ENCODE measurements at places on chromosomes 2 and 18.

- no peak for DNase-seq
Measured at GRCh38 chr2:222034058-222034457, 264.7 kb downstream of the PAX3 start.

- no peak for DNase-seq
Measured at GRCh38 chr18:48926420-48926857, 24.3 kb downstream of the SMAD7 start.

DNA sequence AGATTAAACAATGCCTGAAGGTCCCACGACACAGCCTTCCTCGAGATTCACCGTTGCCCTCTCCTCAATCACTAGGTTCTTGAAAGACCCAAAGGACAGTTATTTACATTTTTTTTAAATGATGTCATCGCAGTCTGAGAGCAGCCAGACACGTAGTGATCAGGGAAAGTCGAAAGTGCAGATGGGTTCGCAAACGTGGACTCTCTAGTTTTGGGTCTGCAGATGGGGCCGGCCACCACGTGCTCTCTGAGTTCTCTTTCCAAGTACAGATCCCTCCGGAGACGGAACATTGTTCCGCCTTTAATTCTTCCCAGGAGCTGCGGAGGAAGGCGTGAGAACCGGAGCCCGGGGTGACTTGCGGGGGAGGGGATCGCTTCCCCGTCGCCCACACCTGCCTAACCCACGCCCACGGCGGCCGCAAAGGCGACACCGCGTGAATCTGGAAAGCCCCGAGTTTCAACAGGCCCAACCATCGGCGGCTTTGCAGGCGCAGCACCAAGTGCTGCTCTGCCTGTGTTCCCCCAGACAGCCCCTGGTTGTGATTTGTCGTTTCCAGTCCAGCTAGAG lies 54.3 kb downstream of the PKDCC start:
- no peak for DNase-seq

- DNase-seq = no peak
Measured at GRCh38 chr2:10432311-10433181, 15.6 kb downstream of the ODC1 start.

- DNase-seq = no peak
Measured at GRCh38 chr2:140436936-140437335, 1656.7 kb upstream of the NXPH2 start.

DNA sequence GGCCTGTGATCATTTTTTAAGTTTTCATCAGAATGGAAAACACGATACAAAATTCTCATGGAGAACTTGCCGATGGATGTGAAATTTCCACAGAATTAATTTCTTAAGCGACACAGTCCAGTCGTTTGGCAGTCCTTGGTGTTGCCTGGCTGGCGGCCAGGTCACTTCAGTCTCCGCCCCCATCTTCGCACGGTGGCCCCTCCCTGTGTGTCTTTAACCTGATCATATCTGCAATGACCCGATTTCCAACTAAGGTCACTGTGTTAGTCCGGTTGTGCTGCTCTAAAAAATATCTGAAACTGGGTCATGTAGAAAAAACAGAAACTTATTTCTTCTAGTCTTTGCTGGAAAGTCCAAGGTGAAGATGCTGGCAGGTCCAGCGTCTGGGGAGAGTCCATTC lies 44.5 kb upstream of the COPS8 start:
- no peak for DNase-seq

GRCh38 chr2:174465327-174465726 lies 21.5 kb downstream of the GPR155 start:
- no peak for DNase-seq

GRCh38 chr2:20429528-20429927 lies 17.3 kb upstream of the RHOB start:
- DNase-seq = no peak

DNA sequence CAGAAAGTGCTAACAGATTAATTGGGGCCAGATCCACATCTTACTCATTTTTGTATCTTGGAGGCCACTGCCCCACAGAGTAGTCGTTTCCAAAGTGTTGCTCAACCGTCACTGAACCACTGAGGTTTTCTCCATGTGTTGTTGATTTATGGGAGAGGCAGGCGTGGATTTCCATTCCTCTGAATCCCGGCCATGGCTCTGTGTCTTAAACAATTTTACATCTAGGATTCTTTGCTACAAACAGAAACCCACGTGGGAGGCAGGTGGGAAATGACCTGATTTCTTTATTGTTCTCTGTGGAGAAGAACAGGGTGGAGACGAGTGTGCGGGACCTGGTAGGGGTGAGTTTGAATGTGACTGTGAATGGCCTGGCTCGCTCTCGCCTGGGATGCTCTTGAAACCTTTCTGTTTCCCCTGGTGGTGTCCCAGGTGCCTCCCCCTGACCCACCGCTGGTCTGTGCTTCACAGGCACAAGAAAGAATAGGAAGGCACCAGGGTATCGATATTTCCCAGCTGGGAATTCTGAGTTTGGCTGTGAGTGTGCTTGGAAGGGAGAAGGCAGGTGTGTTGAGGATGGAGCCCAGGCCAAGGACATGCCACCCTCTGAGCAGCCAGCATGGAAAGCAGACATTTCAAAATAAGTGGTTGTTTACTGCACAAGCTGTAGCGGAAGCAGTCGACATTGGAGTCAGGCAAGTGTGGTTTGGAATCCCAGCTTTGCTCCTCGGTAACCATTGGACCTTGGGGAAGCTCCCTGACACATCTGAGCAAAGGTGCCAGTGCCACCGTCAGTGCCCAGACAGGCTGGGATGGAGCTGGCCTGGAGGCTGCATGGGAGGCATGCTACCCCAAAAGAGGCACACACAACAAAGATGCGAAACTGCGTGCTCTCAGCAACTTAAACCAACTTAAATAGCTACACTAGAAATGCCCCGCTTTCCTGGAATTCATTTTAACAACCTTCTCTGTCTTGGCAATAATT lies 50.0 kb downstream of the LPIN1 start:
- no peak for DNase-seq

- DNase-seq = no peak
Measured at GRCh38 chr2:2698182-2699120, 367.4 kb upstream of the MYT1L start.

- no peak for DNase-seq
Measured at GRCh38 chr18:61785588-61785987, 107.2 kb downstream of the RNF152 start.

GRCh38 chr2:96138179-96139145 lies at the start of gene ASTL:
TSS of gene ASTL (minus strand) at chr2:96138502. CDS start at chr2:96138436, 66 bp downstream.
- no peak for DNase-seq

GRCh38 chr2:200403814-200404213 lies 97.3 kb downstream of the SPATS2L start:
- no peak for DNase-seq

DNA sequence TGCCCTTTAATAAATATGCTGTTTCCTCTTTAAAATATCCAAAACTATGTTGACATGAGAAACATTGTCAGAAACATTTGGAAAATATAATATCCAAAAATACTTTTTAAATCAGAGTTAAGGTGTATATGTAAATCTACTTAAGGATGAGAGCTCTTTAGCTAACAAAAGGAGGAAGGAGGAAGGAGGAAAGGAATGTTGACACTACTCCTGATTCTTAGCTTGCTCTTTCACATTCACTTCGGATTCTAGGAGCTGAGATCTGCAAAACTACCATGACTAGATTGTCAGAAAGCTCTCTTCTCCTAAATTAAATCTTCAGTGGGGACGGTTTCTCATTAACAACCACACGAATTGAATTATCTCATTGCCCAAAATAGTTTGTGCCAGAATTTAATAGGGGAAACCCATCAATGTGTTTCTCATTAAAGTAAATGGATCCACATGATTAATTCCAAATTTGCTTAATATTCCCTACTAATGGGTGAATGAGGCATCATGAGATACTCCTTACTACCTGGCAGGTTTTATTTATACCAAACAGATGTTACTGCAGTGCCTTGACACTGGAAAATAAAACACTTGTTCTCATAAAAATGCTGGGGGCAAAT lies 509.1 kb downstream of the MBD2 start:
- DNase-seq = no peak

DNA sequence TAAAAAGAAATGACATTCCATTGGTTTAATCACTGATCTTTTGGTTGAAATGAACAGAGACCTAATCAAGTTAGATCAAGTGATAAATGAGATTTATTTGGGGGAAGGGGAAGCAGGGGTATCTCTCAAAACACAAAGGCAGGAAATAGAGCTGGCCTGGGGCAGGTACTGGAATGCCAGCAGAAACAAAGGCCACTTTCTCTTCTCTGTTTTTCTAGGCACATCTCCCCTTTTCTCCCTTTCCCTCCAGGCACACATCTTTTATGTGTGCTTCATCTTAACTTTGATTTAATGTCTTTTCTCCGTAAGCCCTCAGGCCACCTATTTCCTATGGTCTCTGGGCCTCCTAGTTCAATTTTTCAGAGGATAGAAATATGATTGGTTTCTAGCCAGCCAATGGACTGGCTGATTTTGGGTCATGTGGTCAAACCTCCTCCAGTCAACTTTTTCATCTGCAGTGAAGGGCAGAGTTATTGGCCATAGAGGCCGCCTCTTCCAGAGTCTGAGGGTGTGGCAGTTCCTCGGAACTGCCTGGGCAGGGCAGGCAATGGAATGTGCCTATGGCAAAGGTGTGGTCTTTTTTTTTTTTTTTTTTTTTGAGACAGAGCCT lies 58.9 kb upstream of the FAM136A start:
- DNase-seq = no peak

- DNase-seq = no peak
Measured at GRCh38 chr18:51630706-51631105, 433.2 kb upstream of the MEX3C start.

GRCh38 chr18:42977982-42978637 lies 137.4 kb downstream of the RIT2 start:
- no peak for DNase-seq

DNA sequence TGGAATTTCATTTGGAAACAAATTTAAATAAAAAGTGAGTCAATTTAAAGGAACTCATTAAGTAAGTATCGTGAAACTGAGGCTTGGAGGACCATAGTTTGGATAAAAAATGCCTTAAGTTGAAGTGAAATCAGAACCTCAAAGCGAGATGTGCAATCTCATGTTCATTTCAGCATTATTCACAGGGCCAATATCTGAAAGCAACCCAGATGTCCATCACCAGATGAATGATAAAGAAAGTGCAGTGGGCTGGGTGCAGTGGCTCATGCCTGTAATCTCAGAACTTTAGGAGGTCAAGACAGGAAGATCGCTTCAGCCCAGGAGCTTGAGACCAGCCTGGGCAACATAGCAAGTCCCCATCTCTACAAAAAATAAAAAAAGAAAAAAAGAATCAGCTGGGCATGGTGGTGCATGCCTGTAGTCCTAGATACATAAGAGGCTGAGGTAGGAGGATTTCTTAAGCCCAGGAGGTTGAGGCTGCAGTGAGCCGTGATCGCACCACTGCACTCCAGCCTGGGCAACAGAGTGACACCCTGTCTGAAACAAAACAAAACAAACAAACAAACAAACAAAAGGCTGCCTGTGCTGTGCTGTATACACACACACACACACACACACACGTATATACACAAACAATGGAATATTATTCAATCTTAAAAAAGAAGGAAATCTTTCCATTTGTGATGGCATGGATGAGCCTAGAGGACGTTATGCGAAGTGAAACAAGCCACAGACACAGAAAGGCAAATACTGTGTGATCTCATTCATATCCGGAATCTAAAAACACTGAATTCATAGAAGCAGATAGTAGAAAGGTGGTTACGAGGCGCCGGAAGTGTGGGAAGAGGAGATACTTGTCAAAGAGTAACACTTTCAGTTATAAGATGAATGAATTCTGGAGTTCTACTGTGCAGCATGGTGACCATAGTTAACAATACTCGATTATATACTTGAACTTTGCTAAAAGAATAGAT lies 14.5 kb downstream of the SH3RF3 start:
- no peak for DNase-seq

DNA sequence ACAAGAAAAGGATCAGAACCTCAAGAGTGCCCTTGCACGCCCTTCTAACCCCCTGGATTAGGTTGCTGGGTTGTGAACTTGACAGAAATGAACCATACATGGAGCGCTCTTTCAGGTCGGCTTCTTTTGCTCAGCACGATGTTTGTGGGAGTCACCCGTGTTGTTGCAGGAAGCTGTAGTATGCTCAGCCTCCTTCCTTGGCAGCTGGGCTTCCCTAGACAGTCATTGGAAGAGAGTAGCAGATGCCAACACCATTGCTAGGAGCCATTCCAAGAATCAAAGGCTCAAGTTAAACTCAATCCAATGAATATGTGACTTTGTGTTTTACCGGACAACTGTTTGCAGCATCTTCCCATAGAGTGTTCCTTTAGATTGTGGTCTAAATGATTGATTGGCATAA lies 47.0 kb downstream of the RAB12 start:
- DNase-seq = no peak

- no peak for DNase-seq
Measured at GRCh38 chr2:192090911-192091310, 103.8 kb downstream of the TMEFF2 start.

GRCh38 chr18:13657974-13658373 lies 68.4 kb downstream of the FAM210A start:
- DNase-seq = no peak

DNA sequence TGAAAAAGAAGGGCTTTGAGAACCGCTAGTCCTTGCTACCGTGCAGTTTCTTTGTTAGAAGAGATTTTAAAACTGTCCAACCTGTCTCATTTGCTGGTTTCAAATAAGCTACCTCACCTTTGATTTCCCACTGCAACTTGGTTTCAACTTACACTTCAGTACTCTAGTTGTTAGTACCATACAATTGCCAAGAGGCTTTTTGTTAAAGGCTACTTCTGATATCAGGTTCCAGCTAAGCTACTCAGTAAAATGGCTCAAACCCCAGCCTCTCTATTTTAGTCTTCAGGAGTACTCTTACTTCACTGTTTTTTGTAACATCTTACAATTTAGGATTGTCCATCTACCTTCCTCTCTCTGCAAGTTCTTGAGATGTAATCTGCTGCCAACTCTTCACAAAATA lies 91.6 kb downstream of the INO80D start:
- DNase-seq = no peak

- no peak for DNase-seq
Measured at GRCh38 chr2:11508279-11508678, 25.6 kb upstream of the GREB1 start.

DNA sequence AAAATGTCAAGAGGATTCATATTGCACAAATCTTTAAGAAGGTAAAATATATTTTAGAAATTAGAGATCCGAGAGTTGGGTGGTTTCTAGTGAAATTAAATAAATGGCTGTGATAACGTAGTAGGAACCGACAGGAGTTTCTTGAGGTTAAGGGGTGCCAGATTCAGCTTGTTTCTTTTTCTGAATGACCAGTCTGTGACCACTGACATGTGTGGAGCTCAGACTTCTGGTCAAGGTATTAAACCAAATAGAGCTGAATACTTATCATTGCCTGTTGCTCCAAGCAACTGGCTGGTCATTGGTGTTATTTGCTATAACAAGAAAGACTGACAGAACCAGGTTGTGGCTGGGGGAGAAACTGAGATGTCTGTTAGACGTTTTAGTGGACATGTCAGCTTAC lies 408.2 kb upstream of the HS6ST1 start:
- DNase-seq = no peak

Measured in cerebellar nuclear complex (tissue), 1 donor.